ENCODE measurements at places on chromosomes 12 and 14.

- no peak for DNase-seq
Measured at GRCh38 chr12:107983756-107984472, 145.2 kb upstream of the WSCD2 start.

GRCh38 chr12:65827827-65828231, 3.5 kb downstream of the HMGA2 start:
- no peak for DNase-seq

GRCh38 chr14:94621358-94622134, 9.4 kb downstream of the SERPINA3 start:
- DNase-seq: no peak

- DNase-seq: no peak
Measured at GRCh38 chr12:91574391-91574790, 391.8 kb upstream of the DCN start.

DNA sequence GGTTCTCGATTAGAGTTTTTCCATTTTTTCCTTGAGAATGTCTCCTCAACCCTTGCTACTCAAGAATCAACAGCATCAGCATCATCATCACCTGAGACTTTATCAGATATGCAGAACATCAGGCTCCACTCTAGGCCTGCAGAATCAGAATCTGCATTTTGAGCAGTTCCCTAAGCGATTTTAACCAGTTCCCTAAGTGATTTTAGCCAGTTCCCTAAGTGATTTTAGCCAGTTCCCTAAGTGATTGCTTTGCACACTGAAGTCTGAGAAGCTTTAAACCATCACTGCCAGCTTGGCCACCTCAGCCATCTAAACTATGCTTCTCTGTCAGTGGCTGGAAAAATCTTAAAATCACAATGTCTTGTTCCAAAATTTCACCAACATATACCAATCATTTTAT, 29.4 kb upstream of the SLC38A1 start:
- no peak for DNase-seq

DNA sequence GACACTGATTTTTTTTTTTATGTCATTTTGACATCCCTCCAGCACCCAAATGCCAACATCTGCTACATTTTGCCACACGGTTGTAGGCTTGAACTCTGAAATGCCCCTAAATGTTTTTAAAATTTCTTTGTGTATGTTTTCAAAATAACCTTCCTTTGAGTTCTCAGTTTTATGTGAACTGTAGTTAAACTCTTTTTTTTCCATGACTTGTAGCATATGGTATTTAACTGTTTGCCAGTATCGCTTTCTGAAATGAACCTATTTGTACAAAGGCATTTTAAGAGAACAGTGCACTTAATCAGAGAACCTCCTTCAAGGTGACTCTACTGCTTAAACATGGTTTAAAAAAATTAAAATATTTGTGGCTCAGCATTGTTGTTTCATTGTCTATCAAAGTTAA, 61.5 kb downstream of the PDE3A start:
- DNase-seq: no peak

Measured in stimulated activated CD4-positive, alpha-beta T cell treated with anti-CD3 and anti-CD28 coated beads, Interleukin-2, amount 100 ng/mL, for 24 hours (primary cell).